Anterior cingulate cortex (tissue), 58 donors: ENCODE measurements at places on chromosomes 1 and 21.

DNA sequence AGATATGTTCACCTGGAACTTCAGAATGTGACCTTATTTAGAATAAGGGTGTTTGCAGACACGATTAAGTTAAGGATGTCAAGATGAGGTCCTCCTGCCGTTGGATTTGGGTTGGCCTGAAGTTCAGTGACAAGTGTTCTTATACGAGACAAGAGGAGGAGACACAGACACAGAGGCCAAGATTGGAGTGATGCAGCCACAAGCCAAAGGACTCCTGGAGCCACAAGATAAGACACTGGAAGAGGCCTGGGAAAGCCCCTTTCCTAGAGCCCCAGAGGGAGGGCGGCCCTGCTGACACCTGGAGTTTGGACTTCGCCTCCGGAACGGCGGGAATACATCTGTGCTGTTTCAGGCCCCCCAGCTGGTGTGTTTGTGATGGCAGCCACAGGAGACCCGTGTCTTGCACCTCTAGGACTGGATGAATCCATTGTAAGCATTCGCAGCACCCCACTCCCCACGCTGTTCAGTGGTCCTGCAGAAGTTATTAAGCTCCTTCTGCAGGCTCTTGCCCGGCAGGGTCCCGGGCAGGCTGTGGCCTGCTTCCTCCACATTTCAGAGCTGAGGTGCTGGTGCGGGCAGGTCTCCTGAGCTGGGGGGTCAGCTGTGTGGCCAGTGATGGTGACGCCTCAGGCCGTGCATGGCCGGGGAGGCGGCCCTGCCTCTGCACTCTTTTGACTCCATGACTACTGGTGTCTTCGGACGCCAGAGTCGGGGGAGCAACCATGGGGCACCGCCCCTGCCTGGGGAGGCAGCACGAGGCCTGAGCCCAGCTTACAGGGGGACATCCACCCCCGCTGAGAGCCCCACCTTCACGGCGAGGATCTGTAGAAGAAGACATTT, 34.6 kb downstream of the UMODL1 start:
- no peak for DNase-seq

GRCh38 chr1:73711089-73711488, 486.9 kb downstream of the LRRIQ3 start:
- no peak for DNase-seq

GRCh38 chr1:235632506-235633401, 16.8 kb downstream of the GNG4 start:
- no peak for DNase-seq

- no peak for DNase-seq
Observed at GRCh38 chr1:206655471-206655882, 20.1 kb downstream of the DYRK3 start.

GRCh38 chr1:53090227-53091147, 28.5 kb downstream of the PODN start:
- DNase-seq: no peak

DNA sequence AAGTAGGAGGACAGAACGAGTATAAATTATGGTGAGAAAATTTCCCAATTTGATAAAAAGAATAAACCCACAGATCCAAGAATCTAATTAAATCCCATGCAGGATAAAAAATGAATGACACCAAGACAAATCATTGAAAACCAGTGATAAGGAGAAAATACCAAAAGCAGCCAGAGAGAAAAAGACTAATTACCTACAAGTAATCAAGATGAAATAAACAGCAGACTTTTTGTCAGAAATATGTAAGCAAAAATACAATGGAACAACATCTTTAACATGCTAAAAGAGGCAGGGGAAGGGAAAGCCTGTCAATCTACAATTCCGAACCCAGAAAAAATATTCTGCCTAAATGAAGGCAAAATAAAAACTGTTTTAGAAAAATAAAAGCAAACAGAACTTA, 20.7 kb upstream of the CCN1 start:
- no peak for DNase-seq
